ENCODE measurements at places on chromosomes 13 and 19.
A peak's percentile ranks its signal among the peaks of the same experiment; 100 is the strongest.

GRCh38 chr13:95023405-95023804 is 277.8 kb downstream of the ABCC4 start:
- DNase-seq: no peak

DNA sequence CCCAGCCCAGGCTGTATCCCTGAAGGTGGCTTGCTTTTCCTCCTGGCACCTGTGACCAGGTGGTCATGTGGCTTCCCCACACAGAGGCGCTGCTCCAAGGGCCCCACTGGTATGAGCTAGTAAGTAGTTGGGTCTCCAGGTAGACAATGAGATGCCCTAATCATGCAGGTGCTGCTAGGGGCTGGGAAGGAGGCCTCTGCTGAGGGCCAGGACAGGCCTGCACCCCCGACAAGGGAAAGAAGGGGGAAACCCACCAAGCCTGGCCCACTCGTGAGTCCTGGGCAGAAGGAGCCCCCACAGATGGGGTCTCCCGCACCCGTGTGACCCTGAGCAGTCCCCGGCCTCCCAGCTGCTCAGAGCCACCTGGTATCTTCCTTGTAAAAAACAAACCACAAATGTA is 13.2 kb downstream of the PEX11G start:
- DNase-seq: no peak

- DNase-seq: peak; percentile 61
Observed at GRCh38 chr13:102724923-102725322, 30.1 kb upstream of the METTL21C start.

DNA sequence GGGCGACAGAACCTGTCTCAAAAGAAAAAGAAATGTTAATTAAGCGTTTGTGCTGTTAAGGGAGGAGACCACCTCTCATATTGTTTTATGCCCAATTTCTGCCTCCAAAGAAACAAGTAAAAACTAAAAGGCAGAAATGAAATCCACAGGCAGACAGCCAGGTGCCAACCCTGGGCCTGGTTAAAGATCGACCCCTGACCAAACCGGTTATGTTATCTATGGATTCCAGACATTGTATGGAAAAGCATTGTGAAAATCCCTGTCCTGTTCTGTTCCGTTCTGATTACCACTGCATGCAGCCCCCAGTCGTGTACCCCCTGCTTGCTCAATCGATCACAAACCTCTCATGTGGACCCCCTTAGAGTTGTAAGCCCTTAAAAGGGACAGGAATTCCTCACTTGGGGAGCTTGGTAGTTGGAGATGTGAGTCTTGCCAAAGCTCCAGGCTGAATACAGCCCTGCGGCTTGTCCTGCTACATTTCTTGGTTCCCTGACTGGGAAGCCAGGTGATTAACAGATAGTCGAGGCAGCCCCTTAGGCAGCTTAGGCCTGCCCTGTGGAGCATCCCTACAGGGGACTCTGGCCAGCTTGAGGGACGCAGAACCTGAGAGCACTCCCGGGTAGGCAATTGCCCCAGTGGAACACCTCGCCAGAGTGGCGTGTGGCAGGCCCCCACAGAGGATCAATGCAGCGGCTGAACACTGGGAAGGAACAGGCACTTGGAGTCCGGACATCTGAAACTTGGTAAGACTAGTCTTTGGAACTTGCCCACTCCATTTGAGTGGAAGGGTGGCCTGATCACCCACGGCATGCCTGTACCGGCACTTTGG is 748 bp upstream of the ZNF552 start:
- no peak for DNase-seq

GRCh38 chr19:16316506-16316882 is 8.1 kb upstream of the KLF2 start:
- DNase-seq: no peak

DNA sequence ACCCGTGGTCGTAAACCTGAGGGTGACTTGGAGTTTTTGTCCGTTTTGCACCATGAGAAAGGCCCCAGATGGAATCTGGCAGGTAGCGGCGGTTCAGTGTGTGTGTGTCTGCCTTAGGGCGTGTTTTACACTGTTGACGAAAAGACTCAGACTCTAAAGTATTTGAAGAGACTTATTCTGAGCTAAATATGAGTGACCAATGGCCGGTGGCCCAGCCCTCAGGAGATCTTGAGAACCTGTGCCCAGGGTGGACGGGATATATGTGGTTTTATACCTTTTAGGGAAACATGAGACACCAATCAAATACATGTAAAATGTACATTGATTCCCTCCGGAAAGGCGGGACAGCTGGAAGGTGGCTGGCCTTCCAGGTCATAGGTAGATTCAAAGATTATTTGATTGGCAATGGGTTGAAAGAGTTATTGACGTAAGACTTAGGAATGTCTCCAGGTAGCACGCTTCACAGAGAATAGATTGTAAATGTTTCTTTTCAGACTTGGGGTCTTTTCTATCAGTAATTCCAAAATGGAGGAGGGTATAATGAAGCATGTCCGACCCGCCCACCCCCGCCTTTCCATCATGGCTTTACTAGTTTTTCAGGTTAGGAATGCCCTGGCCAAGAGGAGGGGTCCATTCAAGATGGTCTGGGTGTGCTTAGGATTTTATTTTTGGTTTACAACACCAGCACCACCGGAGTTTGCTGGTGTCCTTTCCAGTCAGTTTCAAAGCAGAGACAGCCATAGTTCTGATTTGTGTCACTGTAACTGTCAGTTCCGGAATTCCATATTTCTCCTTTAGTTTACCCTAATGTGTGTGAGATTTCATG is 1.0 kb upstream of the ZNF529 start:
- DNase-seq: peak; percentile 19

DNA sequence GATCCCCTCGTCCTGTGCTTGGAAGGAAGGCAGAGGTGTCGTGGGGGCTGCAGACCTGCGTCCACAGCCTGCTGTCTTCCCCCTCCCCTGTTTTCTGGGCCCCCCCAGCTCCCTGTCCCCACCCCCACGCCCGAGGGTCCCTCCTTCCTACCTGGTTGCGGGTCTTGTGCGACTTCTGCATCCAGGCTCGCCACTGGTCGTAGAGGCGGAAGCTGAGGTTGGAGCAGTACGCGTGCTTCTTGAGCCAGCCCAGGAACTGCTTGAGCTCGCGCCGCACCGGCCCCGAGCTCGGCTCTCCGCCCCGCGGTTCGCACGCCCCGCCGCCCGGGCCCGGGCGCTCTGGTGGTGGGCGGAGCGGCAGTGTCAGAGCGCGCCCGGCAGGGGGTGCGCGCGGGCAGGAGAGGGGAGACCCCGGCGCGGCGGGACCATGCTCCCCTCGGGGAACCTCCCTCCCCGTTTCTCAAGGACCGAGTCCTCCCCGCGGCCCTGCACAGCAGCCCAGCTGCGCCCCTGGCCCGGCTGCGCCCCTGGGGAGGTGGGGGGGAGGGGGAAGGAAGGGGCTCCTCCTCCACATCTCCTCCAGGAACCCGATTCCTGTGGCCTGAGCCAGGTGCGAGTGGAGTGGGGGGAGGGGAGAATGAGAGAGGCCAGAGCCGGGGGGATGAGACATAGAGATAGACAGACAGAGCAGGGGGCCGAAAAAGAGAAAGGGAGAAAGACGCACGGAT is 5.7 kb downstream of the REX1BD start:
- peak; percentile 78 for DNase-seq

DNA sequence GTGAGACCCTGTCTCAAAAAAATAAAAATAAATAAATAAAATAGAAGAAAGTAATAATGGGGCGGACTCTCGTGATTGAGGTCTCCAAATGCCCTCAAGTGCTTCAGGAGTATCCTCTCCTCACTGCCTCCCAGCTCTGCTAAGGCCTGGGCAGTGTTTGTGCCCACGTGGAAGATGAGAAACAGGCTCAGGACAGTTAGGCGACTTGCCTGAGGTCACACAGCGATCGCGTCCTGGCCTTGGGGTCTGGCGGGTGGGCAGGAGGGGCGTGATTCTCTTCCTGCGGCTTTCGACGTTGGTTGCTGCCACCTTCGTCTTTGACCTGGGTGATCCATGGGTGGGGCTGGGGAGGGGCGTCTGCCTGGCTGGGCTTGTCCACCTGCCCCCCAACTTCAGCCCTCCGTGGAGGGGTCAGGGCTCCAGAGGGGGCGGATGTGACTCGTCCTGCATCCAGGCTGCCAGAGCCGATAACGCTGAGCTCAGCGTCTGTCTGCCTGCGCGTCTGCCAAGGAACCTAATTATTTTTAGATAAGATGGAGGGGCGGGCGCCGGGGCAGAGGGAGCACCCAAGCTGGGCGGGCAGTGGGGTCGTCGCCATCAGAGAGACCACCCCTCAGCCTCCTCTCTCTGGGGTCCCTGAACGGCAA is 56.9 kb downstream of the NFIC start:
- no peak for DNase-seq

DNA sequence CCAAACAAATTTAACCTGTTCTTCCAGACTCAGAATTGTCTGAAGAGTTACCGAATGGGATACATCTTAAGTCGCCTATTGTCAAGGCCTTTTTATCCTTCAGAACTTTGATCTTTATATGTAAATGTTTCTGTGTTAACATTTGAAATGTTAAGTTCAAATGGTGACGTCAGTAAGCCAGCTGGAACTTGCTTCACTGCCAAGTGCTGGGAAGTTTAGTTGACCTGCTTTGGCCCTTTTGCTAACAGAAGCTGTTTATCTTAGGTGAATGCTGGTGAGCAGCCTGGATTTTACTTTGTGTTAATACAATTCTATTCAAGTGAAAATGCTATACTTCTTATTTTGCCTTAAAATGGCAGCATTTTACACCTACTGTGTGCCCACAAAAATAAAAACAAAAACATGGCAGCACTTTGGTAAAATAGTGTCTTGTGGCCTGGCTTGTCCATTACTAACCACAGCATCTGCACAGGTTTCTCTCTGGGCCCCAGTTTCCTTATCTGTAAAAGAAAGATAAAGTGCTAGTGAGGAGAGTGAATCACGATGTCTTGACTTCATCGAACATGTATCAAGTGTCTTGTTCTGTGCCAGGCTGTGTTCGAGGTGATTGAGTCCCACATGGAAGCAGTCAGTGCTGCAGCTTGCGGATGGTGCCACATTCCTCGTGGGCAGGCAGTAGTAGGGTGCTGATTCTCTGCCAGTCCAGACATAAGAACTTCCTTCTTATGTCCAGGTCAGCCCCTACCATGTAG is 2.2 kb downstream of the NAXD start:
- peak; percentile 18 for DNase-seq

GRCh38 chr19:4357921-4358326 is 14.6 kb downstream of the MPND start:
- DNase-seq: no peak

GRCh38 chr13:111919849-111920248 is 147.1 kb upstream of the SOX1 start:
- DNase-seq: no peak

GRCh38 chr13:22108283-22108942 is 437.5 kb downstream of the FGF9 start:
- DNase-seq: no peak

DNA sequence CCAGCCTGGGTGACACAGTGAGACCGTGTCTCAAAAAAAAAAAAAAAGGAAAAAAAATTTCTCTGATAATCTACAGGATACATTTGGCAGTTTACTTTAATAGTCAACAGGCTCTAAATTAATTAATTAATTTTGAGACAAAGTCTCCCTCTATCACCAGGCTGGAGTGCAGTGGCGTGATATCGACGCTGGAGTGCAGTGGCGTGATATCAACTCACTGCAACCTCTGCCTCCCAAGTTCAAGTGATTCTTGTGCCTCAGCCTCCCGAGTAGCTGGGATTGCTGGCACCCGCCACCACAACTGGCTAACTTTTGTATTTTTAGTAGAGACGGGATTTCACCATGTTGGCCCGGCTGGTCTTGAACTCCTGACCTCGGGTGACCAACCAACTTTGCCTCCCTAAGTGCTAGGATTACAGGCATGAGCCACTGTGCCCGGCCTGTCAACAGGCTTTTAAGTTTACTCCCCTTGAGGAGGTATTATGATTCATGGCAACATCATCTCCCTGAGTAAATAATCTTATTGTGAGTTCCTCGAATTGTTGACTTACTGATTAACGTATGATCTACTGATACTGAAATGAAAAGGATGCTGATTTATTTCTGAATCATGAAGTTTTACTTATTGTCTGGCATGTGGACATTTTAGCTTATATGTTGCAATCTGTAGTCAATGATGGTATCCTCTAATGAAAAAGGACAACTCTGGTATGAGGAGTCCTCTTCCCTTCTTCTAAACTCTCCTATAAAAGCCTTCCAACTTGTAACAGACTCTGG is 21.3 kb upstream of the MTRF1 start:
- DNase-seq: no peak

DNA sequence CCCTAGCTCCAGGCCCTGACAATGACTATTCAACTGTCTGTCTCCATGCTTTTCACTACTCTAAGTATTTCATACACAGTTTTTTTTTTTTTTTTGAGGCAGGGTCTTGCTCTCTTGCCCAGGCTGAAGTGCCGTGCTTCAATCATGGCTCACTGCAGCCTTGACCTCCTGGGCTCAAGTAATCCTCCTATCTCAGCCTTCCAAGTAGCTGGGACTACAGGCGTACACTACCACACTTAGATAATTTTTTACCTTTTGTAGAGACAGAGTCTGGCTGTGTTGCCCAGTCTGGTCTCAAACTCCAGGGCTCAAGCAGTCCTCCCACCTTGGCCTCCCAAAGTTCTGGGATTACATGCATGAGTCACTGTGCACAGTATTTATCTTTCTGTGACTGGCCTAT is 815.4 kb downstream of the DACH1 start:
- no peak for DNase-seq

DNA sequence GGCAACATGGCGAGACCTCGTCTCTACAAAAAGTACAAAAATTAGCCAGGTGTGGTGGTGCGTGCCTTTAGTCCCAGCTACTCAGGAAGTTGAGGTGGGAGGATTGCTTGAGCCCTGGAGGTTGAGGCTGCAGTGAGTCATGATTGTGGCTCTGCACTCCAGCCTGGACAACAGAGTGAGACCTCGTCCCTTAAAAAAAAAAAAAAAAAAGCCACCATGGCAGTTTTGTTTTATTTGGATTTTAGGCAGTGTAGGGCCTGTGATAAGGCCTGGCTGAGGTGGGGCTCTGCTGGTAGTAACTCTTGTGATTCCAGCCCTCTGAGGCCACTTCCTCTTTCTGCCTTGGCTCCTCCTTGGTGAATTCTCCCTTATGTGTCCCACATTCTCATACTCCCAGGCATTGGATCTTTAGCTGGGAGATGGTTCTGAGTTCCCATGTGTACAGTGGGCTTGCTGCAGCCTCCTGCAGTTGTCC is 39.2 kb downstream of the GATAD2A start:
- DNase-seq: no peak

DNA sequence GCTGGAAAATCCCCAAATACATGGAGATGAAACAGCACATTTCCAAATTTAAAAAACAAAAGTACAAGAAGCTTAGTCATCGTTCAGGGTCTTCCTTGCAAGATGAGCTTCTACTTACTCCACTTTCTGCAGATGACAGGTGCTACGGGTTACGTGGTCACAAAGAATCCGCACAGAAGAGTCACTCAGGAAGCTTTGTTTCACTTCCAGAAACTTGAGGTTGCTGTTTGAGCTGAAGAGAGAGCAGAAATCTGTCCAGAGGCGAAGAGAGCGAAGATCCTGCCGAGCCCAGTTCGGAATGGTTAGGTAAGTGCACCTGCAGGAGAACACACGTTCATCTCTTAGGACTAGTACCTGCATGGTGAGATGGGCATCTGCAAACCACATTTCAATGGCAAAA is 9.4 kb downstream of the NLRP7 start:
- no peak for DNase-seq
